ENCODE measurements at places on chromosomes 7 and 10.

GRCh38 chr7:99254390-99254789 lies 18.2 kb upstream of the MYH16 start:
- DNase-seq, result no peak

- no peak for DNase-seq
These were observed 84.7 kb downstream of the SNX10 start for GRCh38 chr7:26376175-26376917.

DNA sequence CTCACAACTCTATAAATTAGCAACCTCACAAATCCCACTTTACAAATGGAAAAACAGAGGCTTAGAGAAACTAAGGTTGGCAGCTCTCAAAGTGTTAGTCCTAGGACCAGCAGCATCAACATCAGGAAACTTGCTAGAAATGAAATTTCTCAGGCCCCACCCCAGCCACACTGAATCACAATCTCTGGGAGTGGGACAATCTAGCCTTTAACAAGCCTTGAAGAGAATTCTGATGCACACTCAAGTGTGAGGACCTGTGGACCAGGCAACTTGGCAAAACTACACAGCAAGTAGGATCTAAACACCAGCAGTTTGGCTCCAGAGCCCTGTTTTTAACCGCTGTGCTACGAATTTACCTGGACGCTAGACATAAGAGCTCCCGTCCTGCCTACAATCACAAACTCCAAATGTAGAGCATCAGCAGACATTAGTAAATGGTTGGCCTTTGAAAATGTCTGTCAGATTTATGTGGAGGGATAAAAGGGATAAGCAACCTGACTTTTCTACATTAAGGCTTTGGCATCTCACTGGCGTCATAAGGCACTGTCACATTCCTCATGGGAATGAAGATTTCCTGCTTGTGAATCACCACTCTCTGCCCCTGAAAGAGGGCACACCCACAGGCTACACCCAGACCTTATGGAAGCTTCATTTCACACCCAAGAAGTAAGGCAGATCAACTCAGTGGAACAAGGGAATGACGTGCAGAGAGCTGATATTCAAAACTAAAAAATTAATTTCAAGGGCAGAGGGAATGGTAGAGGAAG lies 34.5 kb downstream of the PPP1R3C start:
- no peak for DNase-seq

DNA sequence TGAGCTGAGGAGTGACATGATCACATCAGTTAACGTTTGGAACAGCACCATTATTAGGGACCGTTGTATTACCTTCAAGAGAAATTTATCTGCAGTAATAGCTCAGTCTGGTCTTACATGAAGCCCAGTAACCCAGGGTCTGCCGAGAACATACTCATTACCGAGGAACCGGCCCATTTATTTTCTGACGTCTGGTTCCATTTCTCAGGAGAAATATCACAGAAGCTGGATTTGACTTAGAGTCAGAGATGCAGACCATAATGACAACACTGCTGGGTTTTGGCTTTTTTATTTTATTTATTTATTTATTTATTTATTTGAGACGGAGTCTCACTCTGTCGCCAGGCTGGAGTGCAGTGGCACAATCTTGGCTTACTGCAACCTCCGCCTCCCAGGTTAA lies 163.1 kb downstream of the CCDC3 start:
- no peak for DNase-seq

DNA sequence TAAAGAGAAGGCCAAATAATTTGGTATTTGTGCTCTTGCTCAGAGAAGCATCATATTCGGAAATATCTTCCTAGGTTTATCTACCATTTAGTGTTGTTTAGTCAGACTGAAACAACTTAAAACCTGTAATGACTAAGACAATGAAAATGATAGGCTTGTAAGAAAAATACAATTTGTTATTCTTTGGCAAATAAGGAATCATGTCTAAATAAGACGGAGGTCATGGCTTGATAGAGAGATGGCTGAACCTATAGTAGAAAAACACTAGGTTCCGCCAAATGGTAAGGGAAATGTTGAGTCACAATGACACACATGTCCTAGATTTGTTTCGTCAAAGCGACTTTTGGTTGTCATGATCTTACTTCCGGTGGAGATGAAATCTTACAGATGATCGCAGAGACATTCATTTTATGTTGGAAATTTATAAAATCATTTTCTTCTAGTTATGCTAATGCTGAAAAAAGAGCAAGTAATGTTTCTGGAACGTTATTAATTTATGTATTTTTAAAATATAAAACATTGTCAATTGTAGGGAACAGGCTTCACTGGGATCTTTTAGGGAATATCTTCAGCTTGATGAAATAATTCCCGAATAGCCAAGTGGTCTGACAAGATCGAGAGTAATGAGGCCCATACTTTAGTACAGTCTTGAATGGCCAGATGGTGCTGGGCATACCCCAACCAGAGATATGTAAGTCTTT lies 1.0 kb downstream of the SRGN start:
- DNase-seq, result no peak

- no peak for DNase-seq
These were observed 98.5 kb upstream of the CDK13 start for GRCh38 chr7:39851466-39852045.

- no peak for DNase-seq
These were observed 114.0 kb downstream of the TACC2 start for GRCh38 chr10:122102869-122103525.

DNA sequence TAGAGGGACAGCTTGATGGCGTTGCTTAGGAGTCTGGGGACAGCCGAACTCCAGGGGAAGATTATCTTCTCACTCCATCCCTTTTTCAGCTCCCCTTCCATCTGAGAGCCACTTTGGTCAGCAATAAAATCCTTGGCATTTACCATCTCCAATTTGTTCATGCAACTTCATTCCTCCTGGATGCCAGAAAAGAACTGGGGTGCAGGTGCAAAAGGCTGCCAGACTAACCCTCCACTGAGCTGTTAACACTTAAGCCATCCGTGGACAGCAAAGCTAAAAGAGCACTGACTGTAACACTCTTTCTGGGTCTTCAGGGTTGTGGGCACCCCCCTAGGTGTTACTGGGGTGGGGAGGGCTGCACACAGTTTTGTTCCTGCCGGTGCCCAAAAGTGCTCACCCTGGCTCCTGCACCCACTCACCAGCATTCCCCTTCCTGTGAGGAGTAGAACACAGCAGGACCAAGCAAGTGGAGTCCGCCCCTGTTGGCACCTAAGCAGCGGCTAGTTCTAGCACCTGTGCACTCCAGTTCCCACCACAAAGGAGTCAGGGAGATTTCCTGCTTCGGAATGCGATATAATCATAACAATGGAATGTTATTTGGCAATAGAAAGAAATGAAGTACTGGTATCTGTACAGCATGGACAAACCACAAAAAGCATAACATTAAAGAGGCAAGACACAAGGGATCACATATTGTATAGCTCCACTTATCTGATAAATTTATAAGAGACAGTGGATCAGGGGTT lies 95.1 kb downstream of the NPY start:
- DNase-seq, result no peak

GRCh38 chr10:22712956-22713852 lies 1.2 kb downstream of the PIP4K2A start:
- no peak for DNase-seq

DNA sequence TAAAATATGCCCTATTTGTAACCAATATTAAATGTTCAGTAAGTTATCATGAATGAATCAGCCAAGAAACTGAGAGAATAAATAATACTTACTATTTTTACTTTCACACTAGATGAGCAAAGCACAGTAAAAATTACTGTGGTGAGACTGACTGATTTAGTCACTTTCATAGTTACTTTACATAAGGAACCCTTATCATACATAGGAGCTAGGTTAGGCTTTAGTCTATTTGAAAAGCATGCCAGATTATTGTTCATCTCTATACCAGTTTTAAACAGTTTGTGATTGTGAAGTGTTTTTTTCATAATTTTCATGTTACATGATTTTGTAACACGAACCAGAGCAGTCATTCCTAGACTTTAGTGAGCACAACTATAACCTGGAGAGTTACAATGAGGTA lies 80.7 kb upstream of the MAGI2 start:
- no peak for DNase-seq

GRCh38 chr10:113294868-113295267 lies 258.0 kb upstream of the HABP2 start:
- DNase-seq, result no peak

DNA sequence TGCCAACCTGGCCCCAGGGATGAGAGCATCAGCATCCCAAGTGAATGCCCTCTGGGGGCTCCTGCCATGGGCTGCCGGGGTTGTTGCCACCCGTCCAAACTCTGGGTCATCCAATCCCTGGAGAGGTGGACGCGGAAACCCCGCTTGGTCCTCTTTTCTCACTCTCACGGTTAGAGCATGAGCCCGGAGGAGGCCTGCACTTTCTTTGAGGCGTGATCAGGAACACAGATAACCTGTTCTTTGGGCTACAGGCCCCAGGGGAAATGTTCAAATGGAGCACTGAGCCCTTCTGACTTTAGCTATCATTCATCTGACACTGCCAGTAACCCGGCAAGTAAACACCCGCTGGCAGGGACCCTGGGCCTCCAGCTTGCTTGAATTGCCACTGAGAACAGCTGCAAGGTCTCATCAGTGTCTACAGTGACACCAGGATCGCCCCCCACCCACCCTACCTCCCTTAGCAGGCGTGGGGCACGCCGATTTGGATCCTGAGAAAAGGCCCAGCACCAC lies 29.4 kb upstream of the SLF2 start:
- DNase-seq, result no peak

- no peak for DNase-seq
These were observed 16.5 kb upstream of the SKAP2 start for GRCh38 chr7:26880852-26881251.

DNA sequence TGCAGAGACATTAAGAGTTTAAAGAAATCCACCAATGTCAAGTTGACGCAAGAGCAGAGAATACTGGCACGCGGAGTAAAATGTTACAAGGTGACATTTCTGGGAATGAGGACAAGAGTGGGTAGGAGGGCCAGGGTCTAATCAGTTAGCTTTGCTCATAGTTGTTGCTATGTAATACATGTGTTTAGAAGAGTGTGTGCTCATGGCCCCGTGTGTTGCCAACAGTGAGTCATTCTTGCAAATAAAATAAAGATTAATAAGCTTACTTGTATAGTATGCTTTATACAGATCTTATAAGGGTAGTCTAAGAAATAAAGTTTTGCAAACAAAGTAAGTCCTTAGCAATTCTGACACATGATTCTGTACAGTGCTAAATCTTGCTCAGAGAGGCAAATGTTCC lies 64.5 kb downstream of the DNMBP start:
- DNase-seq, result no peak

DNA sequence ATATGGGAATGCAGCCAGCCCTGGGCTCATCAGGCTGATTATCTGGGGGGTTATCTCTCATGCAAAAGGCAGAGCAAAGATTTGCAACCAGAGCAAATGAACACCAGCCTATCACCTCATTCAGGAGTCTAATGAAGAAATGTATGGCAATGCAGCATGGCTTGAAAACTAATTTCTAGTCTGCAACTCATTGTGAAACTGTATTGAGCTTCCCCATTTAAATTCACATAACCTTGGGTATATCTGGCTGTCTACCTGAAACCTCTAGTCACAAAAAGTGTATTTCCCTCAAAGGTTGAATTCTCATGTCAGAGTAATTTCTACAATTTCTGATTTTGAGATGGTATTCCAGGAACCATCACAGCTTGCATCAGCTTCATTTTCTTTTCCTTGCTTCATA lies 240.0 kb downstream of the SDHAF3 start:
- no peak for DNase-seq

- no peak for DNase-seq
These were observed 45.9 kb upstream of the ITGB8 start for GRCh38 chr7:20284771-20285143.

- DNase-seq, result no peak
These were observed 133.7 kb upstream of the RSU1 start for GRCh38 chr10:16950656-16951601.

- DNase-seq, result no peak
These were observed 138.9 kb downstream of the GRK5 start for GRCh38 chr10:119346095-119346832.

All from stimulated activated CD8-positive, alpha-beta memory T cell treated with anti-CD3 and anti-CD28 coated beads, Interleukin-4, amount 100 ng/mL, for 4 hours (primary cell).